Activated CD4-positive, alpha-beta T cell treated with anti-CD3 and anti-CD28 coated beads for 36 hours (primary cell): ENCODE measurements at places on chromosomes 1 and 21. TPM values are rescaled to one million over a fixed set of nuclear protein-coding genes. Genes with fewer than 3 reads are reported as not detected.

The RGS8 gene
- not detected for total RNA-seq

The SPATA45 gene
- total RNA-seq, result not detected

The NUDT4B gene
- 0.41 TPM for total RNA-seq

The GNG4 gene
- 0.98 TPM for total RNA-seq

The FBXO2 gene
- 2.1 TPM for total RNA-seq

The B3GALT5 gene
- total RNA-seq, result not detected

The ZNF695 gene
- total RNA-seq, result 1.2 TPM

The GPR161 gene
- 0.42 TPM for total RNA-seq

The PGLYRP4 gene
- not detected for total RNA-seq

The MYOG gene
- total RNA-seq, result not detected

- DNase-seq, result no peak
Observed at GRCh38 chr1:86865973-86866637, 47.8 kb downstream of the SELENOF start.

- no peak for DNase-seq
Observed at GRCh38 chr1:101022294-101022693, 3.3 kb downstream of the DPH5 start.

GRCh38 chr1:183674339-183674738 is 21.2 kb upstream of the APOBEC4 start:
- no peak for DNase-seq

DNA sequence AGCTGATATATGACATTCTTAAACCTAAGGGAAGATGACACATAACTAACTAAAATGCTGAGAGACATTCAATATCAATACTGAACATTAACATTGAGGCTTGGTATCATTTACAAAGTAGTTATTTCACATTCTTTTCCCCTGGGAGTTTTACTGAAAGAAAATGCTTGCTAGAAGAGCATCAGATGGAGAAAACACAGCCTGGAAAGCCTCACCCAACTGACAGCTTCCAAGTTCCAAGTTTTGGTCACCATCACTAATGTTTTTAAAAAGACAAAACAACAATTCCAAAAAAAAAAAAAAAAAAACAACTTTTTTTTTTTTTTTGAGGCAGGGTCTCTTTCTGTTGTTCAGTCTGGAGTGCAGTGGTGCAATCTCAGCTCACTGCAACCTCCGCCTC is 80.6 kb downstream of the DSCAM start:
- DNase-seq, result no peak

DNA sequence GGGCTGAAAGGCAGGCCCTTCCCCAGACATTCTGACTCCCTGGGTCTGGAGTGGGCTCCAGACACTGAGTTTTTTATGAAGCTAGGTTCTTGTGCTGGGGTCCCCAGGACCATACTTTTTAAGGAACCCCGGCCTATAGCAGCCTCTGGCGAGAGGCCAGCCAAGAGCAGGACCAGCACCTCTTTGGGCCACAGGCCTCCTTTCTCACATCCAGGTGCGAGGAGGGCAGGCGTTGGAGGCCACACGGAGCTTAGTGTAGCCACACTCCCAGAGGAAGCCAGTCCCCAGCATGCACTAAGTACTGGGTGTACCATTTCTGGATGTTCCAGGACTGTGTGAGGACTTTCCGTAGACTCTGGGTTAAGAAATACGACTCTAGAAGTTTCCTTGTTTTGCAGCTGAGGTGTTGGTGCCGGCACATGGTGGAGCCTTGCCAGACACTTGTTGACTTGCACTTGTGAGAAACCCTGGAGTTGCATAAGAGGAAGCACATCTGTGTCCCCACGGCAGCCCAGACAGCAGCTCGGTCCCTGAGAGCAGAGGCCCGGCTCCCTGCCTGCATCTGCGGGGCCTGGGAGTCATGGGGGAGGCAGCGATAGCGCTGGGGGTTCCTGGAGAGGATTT is 122.2 kb upstream of the VAMP3 start:
- no peak for DNase-seq

DNA sequence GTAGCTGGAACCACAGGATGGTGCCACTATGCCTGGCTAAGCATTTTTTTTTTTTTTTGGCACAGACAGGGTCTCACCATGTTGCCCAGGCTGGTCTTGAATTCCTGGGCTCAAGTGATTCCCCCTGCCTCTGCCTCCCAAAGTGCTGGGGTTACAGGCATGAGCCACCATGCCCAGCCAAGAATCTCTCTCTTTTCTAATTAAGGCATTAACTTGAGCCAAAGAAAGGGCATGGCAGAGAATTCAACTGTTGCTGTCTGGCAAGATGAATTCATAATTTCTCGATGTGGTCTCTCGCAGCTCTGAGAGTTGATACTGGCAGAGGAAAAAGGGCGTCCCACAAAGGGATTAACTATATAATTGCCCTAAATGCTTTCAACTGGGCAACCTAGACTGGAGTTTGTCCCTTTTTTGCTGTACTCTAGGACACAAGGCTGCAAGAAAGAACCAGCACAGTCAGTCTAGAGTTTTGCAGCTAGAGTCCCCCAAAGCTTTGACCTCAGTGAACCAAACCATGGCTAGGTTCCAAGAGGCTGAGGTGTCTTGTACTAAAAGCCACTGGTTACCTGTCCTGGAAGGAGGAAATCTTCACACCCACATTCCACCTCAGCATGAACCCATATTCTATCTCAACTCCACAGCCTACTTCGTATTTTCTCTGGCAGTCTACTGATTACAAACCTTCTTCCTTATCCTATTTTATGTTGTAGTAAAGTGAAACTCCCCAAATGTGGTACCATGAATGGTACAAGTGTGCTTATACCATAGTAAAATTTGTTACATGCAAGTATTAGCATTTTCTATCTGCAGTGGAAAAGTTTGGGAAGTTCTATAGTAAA is 51.2 kb downstream of the OPTC start:
- no peak for DNase-seq

DNA sequence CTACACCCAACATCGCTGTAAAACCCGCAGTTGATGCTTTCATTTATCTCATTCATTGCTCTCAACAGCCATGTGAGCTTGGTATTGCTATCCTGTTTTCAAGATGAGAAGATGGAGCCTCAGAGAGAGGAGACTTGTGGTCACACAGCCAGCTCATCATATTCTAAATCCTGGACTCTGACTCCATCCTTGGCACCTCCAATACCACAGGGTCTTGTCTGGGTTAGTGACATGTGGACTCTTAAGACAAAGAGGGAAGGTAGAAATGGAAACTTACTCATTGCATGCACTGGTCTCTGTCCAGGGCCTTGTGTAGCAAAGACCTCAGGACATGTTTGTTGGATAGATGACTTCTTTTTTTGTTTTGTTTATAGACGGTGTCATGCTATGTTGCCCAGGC is 7.0 kb upstream of the RNF19B start:
- DNase-seq, result no peak

- DNase-seq, result peak; percentile 13
Observed at GRCh38 chr1:12372180-12372579, 142.3 kb downstream of the VPS13D start.

GRCh38 chr1:18148461-18148860 is 40.9 kb downstream of the IGSF21 start:
- DNase-seq, result no peak

- peak; percentile 42 for DNase-seq
Observed at GRCh38 chr1:40877698-40878097, 15.5 kb upstream of the CITED4 start.

DNA sequence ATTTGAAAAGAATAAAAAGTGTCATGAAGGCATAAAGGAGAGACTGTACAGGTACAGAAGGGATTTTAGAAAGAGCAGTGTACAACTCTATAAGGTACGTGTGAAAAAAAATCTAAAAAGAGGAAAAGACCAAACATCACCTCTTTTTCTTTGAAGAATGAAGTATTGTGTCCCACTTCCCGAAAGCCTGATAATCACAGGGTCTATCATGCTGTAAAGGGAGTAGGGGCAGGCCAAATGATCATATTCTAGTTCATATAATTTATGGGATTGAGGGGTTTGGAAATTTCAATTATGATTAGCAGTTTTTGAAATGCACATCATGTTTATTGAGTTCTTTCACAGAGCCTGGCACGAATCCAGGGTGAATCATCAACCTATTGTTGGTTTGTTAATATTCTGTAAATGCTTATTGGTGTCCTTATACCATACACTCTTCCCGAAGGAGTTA is 910 bp upstream of the RERE start:
- peak; percentile 40 for DNase-seq

DNA sequence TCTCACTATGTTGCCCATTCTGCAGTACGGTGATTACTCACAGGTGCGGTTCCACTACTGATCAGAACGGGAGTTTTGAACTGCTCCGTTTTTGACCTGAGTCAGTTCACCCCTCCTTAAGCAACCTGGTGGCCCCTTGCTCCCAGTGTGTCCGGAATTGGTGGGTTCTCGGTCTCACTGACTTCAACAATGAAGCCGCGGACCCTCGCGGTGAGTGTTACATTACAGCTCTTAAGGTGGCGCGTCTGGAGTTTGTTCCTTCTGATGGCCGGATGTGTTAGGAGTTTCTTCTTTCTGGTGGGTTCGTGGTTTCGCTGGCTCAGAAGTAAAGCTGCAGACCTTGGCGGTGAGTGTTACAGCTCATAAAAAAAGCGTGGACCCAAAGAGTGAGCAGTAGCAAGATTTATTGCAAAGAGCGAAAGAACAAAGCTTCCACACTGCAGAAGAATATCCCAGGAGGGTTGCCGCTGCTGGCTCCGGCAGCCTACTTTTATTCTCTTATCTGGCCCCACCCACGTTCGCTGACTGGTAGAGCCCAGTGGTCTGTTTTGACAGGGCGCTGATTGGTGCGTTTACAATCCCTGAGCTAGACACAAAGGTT is 17.6 kb upstream of the PARP1 start:
- peak; percentile 68 for DNase-seq

GRCh38 chr1:54253480-54253879 is 53.5 kb downstream of the MRPL37 start:
- DNase-seq, result no peak

- peak; percentile 58 for DNase-seq
Observed at GRCh38 chr1:11761988-11762406, at the start of gene C1orf167. Gene C1orf167, plus strand, starts transcription at chr1:11762193. Its CDS starts 2,208 bp downstream, at chr1:11764401.

GRCh38 chr1:206835186-206835585 is 30.2 kb upstream of the IL20 start:
- no peak for DNase-seq

GRCh38 chr1:201038186-201038876 is 14.8 kb upstream of the KIF21B start:
- no peak for DNase-seq

- DNase-seq, result peak; percentile 33
Observed at GRCh38 chr1:243482141-243483022, 226.5 kb downstream of the SDCCAG8 start.

- DNase-seq, result no peak
Observed at GRCh38 chr1:167665469-167665868, 35.4 kb downstream of the RCSD1 start.

DNA sequence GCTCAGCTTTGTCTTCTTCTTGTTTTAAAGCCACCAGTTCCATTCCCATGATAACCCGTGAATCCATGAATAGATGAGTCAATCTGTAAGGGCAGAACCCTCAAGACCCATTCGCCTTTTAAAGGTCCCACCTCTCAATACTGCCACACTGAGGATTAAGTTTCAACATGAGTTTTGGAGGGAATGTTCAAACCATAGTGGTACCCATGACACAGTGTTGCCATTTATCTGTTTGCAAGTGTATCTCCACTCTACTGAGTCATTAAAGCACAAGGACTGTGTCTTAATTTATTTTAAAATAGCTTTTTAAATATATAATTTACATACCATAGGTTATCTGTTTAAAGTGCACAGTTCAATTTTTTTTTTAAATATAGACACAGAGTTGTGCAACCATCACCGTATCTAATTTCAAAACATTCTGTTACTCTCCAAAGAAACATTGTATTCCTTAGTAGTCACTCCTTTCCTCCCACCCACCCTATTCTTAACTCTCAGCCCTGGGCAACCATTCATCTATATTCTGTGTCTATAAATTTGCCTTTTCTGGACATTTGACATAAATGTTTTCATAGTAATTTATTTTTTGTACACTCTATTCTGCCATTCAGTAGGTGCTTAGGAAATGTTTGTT is 4.8 kb upstream of the IL24 start:
- DNase-seq, result no peak

DNA sequence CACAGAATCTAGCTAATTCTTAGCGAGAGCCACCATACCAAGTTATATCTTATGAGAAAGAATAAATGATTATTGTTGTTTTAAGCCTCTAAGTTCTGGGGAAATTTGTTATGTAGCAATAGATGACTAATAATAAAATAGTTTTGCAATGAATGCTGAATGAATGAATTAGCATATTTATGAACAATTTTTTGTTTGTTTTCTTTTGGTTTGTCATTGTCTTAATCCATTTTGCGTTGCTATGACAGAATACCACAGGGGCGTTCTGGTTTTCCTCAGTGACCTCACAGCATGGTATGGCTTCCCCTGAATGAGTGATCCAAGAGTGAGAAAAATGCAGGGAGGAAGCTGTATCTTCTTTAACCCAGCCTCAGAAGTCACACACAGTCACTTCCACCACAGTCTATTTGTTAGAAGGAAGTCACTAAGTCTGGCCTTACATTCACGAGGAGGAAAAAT is 53.8 kb upstream of the HPDL start:
- DNase-seq, result no peak

DNA sequence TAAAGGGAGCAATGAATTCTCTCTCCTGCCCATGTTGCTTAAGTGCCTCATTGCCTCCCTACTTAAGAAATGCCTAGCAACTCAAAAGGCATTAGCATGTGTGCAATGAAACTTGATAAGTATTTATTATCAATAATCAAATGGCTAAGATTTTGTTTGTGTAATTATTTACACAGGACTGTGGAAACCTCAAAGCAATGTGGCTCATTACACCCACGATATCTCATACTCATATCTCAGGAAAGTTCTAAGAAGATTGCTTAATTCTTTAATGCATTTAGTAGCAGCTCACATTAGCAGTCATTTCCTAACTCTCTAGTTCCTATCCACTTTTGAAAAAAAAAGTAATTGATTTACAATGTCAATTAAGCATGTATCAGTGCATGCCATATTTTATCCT is 253.3 kb downstream of the DUSP10 start:
- DNase-seq, result no peak

- no peak for DNase-seq
Observed at GRCh38 chr1:230102046-230102445, 35.0 kb downstream of the GALNT2 start.

DNA sequence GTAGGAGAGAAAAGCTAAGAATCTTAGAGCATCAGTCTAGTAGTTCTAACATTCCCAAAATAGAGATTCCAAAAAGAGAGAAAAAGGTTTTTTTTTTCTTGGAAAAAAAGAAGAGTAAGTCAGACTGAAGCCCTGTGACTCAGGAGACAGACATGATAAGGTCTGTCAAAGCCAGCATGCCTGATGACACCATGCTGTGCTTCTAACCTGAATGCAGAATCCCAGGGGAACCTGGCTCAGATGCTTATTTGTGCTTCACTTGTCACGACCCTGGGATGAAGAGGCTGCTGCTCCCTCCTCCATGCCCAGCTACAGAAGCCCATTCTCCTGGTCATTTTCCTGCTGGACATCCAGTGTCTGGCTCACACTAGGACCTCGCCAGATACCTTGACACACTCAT is 44.3 kb downstream of the ERICH3 start:
- no peak for DNase-seq
